ENCODE measurements at places on chromosomes 3 and 15.
A peak's percentile ranks its signal among the peaks of the same experiment; 100 is the strongest.

GRCh38 chr3:123755501-123755900, 128.6 kb downstream of the MYLK start:
- peak; percentile 30 for DNase-seq

DNA sequence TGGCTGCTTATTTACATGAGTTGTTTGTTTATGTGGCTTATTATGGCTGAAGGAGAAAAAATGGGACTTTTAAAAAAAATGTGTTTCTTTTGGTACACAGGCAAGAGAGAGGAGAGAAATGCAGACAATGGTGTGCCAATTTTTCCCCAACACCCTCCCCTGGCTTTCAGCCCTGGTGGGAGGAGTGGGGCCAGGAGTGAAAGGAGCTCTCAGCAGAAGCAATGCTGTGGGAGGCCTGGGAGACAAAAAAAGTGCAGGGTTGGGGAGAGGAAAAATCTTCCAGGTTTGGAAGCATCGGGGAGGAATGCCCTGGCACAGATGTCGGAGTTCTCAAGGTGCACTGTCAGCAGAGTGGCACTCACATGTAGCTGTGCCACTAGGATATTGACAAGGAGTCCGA, 117.7 kb upstream of the FOXB1 start:
- no peak for DNase-seq

GRCh38 chr15:73687351-73687750, 3.2 kb downstream of the CD276 start:
- no peak for DNase-seq

DNA sequence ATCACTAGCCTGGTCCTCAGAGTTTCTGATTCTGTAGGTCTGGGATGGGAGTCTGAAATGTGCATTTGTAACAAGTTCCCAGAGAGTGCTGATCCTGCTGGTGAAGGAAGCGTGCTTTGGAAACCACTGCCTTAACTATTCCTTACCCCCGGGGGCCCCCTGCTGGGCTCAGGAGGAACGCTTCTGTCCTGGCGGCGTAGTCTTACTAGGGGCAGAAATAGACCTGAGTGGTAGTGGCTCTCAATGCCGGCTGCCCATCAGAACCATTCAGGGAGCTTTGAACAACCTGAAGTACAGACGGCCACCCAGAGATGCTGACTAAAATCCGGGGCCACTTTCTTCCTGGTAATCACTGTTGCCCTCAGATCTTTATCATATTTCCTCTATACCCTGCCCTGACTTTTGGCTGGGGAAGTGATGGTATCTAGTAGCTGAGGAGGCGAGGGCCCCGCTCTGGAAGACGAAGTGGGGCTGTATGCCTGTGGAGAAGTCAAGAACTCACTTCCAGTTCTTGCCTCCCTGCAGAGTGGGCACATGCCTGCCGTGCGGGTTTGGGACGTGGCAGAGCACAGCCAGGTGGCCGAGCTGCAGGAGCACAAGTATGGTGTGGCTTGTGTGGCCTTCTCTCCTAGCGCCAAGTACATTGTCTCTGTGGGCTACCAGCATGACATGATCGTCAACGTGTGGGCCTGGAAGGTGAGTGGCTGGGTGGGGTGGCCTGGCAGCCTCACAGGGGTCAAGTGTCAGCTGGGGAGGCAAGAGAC, 16.3 kb upstream of the JMJD7 start:
- peak; percentile 49 for DNase-seq

GRCh38 chr15:29936353-29937049, 114.2 kb upstream of the TJP1 start:
- no peak for DNase-seq

DNA sequence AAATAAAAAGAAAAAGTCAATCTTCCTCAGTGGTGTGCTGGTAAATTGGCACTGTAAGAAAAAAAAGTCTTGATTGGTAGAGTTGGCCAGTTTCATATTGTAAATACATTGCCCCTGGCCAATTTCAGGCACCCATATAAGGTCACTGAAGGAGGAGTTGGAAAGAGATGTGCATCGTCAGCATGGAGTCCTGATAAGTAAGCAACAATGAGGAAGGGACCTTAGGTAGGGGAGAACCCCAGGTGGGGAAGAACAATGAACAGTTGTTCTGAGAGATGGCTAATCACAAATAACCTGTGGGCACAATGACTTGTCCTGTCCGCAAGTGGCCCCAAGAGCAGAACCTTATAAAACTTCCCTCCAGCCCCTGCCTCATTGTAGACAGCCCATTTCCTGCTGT, 8.6 kb upstream of the CYP8B1 start:
- DNase-seq, result no peak

- no peak for DNase-seq
Observed at GRCh38 chr3:62954580-62954979, 79.4 kb upstream of the CADPS start.

- no peak for DNase-seq
Observed at GRCh38 chr3:89876116-89876515, 768.7 kb downstream of the EPHA3 start.

DNA sequence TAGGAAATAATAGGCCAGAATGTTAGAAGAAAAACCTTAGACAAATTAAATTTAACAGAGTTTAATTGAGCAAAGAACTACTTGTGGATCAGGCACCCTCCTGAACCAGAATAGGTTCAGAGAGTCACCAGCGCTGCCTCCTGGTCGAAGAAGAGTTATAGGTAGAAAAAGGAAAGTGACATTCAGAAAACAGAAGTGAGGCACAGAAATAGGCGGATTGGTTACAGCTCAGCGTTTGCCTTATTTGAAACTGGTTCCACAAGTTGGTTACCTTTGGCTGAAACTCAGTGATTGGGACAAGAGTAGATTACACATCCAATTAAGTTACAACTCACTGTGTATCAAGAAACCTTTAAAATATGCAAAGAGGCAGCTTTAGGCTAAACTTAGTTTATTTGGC, 4.4 kb downstream of the AADAC start:
- no peak for DNase-seq

DNA sequence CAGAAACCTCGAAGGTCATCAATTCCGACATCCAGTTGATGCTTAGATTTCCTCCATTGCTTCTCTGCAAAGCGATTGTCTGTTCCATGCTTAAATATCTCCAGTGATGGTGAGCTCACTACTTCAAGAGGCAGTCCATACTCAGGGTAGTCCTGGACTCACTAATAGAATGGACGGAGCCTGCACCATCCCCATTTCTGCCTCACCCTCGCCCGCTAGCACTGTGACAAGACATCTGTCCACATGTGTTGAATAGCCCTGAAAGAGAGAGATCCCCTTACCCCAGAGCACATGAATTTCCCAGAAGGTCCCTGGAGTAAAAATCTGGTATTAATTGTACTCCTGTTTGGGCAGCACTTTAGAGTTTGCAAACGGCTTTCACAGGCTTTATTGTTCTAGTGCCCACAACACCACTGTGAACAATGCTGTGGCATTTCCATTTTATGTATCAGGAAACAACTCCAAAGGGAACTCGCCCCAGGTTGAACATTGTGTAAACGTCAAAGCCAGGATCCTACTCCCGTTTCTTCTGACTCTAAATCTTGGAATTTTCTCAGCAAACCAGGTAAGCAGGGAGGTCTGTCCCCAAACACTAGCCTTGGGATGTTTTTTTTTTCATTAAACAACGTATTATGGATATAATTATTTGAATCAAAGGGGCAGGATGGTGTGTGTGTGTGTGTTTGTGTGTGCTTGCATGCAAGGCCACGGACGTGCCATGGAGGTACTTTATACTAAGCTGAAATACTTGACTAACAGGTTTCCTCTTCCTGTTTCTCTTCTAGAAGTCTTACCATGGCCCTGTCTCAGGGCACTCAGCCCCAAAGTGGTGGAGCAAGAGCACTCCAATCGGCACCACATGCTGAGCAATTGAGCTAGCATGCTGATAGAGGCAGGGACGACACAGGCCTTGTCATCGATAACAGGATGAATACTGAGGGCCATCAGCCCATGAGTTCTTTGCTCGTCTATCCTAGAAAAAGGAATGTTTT, 198.3 kb downstream of the OPA1 start:
- no peak for DNase-seq

- peak; percentile 74 for DNase-seq
Observed at GRCh38 chr3:161890147-161890625, 393.6 kb downstream of the OTOL1 start.

DNA sequence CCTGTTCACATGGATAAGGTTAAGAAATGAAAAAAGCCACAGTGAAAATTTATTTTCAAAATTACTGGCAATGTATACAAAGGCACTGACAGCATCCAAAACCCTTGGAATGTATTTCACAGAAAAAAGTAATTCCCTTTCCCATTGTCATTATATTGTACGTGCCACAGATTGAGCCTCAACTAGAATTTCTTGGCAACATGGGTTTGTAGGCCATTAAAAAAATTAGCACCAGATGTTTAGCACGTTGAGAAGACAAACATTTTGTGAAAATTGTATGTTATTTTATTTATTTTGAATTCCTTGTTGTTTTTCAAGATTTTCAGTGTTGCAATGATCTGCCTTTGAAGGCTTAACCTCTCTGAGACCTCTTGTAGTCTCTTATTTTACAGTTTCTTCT, 76.3 kb upstream of the EPHB3 start:
- DNase-seq, result no peak

DNA sequence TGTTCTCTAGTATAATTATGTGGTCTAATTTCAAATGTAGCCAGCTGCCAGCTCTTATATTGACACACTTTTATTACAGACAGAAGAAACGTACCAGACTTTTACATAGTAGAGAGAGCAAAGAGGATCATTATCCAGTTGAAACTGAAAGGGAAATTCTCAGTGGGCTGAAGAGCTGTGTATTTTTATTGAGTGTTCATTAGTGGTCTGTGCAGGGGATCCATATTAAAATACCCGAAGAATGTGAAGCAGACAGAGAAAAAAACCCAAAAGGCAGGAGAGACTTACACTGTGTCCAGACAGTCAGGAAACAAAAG, 41.3 kb downstream of the MYRIP start:
- no peak for DNase-seq

DNA sequence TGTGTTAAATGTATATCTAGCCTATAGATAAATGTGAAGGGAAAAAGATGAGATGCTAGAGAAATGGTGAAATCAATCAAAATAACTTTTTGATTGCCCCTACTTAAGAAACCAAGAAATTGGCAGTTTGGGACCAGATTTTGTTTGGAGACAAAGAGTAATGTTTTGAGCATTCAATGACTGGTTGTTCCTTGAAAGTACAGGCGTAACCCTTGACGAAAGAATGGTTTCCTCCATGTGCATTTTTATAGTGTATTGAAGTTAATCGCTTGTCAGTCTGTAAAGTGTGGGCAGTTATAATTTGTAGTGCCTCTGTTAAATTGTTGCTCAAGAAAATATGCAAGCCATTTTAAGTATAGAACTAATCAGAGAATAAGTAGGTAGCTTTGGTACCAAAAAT, 1.2 kb downstream of the KIF23 start:
- no peak for DNase-seq

GRCh38 chr15:62785881-62786828, 256.4 kb upstream of the TPM1 start:
- no peak for DNase-seq

GRCh38 chr15:42736178-42736792, 643 bp downstream of the CDAN1 start:
- no peak for DNase-seq

DNA sequence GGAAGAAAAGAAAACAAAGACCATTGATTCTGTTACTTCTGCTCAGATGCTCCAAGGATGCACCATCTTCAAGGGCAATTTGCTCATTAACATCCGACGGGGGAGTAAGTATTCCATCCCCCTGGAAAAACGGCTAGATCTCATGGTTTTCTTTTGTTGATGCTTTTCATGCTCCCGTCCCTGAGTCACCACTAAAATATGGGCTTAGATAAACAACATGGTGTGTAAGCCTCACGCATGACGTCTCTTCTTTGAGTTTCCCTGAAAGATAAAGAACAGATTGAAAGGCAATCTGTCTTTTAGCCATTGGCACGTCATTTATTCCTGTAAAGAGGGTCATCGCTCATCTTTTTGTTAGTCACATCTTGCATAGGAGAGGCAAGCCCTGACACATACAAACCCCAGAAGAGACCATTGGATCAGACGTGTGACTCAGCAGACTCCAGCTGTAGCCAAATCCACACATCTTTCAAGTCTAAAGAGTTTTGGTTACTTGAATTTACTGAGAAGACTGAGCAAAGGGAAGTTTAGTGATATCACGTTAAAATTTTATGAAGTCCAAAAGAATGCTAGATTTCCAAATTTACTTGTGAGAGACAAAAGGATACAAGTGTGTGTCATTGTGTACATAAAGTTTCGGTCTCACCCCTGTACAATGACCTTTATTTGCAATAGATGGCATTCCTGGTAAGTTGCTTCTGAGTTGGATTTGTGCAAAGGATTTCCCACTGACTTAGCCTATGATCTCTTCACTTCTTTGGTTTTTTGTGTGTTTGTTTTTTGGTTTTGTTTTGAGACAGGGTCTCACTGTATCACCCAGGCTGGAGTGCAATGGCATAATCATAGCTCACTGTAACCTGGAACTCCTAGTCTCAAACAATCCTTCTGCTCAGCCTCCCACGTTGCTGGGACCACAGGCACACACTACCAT, 110.5 kb downstream of the PGPEP1L start:
- peak; percentile 98 for DNase-seq

DNA sequence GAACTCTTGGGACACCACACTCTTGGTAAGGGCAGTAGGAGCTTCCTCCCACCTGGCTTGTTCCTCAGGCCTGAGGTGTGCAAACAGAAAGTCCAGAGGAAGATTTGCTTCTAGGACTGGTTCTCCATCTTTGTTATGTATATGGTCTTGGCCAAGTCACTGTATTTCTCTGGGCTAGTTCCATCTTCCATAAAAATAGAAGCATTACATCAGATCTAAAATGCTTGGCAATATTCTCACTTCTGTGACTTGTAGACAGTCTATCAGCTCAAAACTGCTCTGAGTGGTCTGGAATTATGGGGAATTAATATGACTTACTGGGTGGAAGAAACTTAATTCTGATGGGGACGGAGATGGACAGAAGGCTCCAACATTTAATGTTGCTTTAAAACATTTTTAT, 55.2 kb downstream of the TMEM108 start:
- DNase-seq, result no peak

- no peak for DNase-seq
Observed at GRCh38 chr3:46065750-46066256, 38.5 kb upstream of the XCR1 start.

GRCh38 chr3:13051066-13051465, 22.2 kb downstream of the IQSEC1 start:
- no peak for DNase-seq

- no peak for DNase-seq
Observed at GRCh38 chr15:49255966-49256759, 86.1 kb downstream of the GALK2 start.

DNA sequence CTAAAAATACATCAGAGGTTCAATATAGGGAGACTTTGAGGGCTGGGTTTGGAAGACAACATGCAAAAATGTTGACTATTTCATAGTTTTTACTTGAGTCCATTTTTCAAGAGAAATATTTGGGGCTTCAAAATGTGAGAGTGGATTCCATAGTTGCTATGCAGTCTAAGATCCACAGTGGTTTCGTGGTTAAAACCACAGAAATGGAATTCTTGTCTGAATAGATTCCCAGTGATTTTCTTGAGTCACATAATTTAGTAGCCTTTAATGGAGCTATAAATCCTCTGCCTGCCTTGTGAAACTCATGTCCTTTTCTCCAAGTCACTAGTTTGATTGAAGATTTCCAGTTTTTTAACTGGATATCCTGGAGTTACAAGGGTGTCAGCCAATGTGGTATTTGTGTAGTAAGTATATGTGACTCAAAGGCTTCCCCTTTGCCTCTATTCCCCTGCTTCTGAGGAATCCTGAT, 94.7 kb upstream of the RBMS3 start:
- DNase-seq, result peak; percentile 100
